Fibroblast of skin of scalp (primary cell): ENCODE measurements at places on chromosomes 4 and X.

DNA sequence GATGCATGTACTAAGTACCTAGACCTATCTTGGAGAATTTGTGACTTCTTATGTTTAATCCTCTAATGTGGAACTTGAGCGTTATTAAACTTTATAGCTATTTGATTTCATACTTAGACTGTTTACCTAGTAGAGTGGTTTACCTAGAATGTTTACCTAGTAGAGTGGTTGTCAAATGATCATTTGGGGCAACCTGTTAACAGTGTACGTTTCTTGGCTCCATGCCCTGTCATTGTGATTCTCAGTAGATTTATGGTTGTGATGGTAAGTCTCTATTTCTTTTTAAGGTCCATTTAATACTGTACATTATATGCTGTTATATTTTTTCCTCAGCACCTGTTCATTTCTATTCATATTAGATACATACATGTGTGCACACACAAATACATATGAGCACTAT, 233.0 kb upstream of the MAD2L1 start:
- DNase-seq: no peak

- no peak for DNase-seq
Observed at GRCh38 chr4:188245651-188246050, 106.4 kb downstream of the TRIML1 start.

DNA sequence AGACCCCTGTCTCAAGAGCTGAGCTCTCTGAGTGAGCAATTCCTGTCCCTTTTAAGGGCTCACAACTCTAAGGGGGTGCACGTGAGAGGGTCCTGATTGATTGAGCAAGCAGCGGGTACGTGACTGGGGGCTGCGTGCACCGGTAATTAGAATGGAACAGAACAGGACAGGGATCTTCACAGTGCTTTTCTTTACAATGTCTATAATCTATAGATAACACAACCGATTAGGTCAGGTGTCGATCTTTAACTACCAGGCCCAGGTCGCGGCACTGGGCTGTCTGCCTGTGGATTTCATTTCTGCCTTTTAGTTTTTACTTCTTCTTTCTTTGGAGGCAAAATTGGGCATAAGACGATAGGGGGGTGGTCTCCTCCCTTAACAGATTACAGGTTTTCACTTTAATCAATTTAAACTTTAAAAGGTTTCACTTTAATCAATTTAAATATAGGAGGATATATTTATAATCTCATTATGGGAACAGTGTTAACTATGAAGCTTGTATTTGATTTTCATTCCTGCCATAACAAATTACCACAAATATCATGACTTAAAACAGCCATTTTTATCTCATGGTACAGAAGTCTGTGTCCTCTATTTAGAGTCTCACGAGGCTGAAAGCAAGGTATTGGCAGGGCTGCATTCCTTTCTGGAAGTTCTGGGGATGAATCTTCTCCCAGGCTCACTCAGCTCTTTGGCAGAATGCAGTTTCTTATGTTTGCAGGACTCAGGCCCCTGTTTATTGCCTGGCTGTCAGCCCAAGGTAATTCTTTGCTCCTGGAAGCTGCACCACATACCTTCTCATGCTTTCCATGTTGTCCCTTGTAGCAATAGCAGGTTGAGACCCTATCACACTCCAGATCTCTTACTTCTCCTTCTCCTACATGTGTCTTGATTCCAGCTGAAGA, 5.2 kb downstream of the SPATA4 start:
- DNase-seq: peak; percentile 44

DNA sequence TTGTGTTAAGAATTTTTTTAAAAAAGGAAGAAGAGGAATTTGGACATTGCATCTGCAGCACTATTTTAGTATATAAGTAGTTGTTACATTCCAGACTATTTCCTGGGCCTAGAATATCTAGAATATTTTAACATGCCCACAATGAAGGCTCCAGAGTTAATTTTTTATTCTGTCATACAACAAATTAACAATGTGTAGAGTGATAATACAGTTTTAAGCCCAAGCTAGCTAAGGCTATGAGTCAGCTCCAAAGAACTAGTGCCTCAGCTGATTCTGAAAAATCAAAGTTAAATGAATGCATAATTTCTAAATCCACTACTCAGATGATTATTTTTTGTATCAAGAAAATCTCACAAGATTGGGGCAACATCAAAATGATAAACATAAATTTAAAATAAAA, 231.4 kb downstream of the PRDM5 start:
- DNase-seq: peak; percentile 35

GRCh38 chrX:18949291-18949943, 34.5 kb downstream of the PHKA2 start:
- DNase-seq: no peak
